ENCODE measurements at places on chromosomes 1 and 21. TPM values are rescaled to one million over a fixed set of nuclear protein-coding genes. Genes with fewer than 3 reads are reported as not detected.

C1orf198 gene
- polyA plus RNA-seq = 92.3 TPM

WNT3A gene
- 0.49 TPM for polyA plus RNA-seq

ARTN gene
- polyA plus RNA-seq = 1.5 TPM

C1orf167 gene
- polyA plus RNA-seq = 0.37 TPM

CCDC27 gene
- 0.22 TPM for polyA plus RNA-seq

TMEM125 gene
- 17.1 TPM for polyA plus RNA-seq

MRPL24 gene
- polyA plus RNA-seq = 68.4 TPM

CELA3A gene
- not detected for polyA plus RNA-seq

NCAM2 gene
- 12.4 TPM for polyA plus RNA-seq

NPPB gene
- not detected for polyA plus RNA-seq

MANEAL gene
- 4.3 TPM for polyA plus RNA-seq

RHD gene
- 0.60 TPM for polyA plus RNA-seq

CFH gene
- polyA plus RNA-seq = 40.9 TPM

TMPRSS15 gene
- 0.26 TPM for polyA plus RNA-seq

ERI3 gene
- polyA plus RNA-seq = 82.1 TPM

TNFRSF18 gene
- 0.67 TPM for polyA plus RNA-seq

FLG2 gene
- 0.09 TPM for polyA plus RNA-seq

BMP8A gene
- polyA plus RNA-seq = 0.67 TPM

SPATA21 gene
- polyA plus RNA-seq = not detected

RCSD1 gene
- 13.3 TPM for polyA plus RNA-seq

IQGAP3 gene
- polyA plus RNA-seq = 11.2 TPM
